HTR-8/SVneo (cell line): ENCODE measurements at places on chromosomes 6 and 20.

DNA sequence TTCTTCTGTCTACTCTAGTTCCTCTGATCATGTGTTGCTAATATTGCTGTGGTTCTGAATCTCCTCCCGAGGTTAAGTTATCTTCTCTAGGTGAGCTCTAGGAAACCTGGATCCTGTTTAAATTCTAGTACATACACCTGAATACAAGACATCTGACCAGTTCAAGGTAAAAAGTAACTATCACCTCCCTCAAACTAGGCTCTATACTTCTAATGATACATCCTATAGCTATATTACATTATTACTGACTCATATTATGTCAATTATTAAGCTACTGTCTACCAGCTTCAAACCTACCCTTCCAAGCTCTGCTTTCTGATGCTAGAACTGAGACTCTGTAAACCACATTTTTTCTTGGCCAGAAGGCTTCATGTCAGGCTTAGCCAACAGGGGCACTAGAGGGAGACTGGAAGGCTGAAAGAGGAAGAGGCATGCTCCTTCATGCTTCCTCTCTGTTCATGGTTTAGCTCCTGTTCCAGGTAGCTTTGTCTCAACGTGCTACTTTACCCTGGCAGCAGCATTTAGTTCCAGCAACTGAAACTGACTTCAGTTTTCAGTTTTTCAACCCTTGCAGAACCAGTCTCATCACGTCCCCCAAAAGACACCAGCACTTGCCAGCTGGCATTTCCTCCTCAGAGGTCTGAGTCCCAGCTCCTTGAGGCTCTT lies 148.4 kb upstream of the TOP1 start:
- DNase-seq: no peak

DNA sequence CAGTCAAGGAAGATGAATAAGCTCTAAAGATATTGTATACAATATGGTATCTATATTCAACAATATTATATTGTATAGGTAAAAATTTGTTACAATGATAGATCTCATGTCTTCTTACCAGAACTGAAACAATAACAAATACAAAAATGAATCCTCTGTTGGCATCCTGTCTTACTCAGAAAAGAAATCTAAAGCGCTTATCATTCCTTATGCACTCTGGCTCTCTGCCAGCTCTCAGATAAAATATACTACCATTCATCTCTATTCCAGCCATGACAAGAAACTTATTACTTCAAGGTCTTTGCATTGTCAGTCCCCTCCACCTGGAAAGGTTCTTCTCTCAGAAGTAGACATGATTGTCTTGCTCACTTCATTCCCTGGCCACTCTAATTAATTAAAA lies 138.6 kb downstream of the THEMIS start:
- no peak for DNase-seq

DNA sequence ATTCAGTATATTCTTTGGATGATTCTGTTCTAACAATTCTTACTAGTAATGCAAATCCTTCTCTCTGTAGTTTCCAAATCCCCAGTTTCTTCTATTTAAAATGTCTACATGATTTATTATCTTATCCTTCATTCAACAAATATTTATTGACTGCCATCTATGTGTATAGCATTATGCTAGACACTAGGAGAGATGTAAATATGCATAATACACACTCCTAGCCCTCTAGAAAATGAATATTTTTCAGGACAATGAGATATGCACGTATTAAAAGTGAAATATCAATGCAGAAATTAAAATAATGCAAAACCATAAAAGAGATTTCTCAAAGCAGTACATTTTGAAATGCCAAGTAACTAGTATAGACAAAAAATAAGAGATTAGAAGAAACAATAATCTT lies 293.5 kb upstream of the CNR1 start:
- no peak for DNase-seq

- no peak for DNase-seq
These were observed 71.3 kb downstream of the ATXN1 start for GRCh38 chr6:16689788-16690607.

- DNase-seq: no peak
These were observed 8.3 kb upstream of the SCML4 start for GRCh38 chr6:107832151-107833056.

- DNase-seq: no peak
These were observed 1383.5 kb upstream of the DEFB115 start for GRCh38 chr20:29873946-29874345.

DNA sequence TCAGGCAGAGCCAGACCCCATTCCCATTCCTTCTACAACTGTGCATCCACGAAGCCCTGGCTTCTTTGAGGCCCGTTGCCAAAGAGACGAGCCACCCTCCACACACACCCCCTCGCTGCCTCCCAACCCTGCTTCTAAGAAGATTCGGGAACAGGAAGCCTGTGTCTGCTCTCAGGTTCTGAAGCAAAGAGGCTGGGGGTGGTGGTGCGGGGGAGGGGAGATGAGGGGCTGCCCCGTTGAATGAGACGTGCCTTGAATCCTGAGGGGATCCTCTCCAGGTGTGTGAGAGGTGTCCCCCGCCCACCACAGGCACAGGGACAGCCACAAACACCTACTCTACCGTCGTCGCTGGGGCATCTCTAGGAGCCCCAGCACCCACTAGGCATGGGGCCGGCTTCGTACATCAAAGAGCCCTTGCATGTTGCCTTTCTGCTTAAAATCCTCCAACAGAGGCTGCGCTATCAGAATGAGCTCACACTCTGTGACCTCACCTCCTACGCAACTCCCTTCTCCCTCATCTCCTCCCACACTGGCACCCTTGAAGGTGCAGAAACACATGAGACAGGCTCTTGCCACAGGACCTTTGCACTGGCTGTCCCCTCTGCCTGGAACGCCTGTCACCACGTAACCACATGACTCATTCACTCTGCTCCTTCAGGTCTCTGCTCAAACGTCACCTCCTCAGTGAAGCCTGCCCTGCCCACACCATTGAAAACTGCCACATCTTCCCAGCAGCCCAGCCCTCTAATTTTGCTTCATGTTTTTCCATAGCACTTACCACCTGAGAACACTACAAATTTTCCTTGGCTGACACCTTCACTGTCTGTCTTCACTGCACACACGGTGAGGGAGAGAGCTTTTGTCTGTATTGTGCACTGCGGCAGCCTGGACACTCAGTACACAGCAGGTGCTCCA lies 58.5 kb downstream of the PREX1 start:
- no peak for DNase-seq

DNA sequence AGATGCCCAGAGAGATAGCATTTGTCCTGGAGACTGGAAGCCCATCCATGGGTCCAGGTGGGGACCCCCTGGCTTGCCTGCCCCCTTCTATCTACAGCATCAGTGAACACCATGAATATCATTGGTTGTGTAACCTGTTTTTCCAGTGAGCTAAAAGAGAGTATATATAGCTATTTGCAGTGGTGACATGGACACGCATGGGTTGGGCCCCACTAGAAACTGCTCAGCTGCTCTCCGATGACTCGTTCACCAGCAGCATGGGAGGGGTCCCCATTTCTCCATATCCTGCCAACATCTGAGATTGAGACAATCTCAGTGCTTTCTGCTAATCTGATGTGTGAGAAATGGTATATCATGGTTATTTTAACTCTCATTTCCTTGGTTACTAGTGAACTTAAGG lies 4.0 kb upstream of the ZC3H12D start:
- DNase-seq: no peak
